ENCODE measurements at places on chromosomes 2 and 18.
A peak's percentile ranks its signal among the peaks of the same experiment; 100 is the strongest.

DNA sequence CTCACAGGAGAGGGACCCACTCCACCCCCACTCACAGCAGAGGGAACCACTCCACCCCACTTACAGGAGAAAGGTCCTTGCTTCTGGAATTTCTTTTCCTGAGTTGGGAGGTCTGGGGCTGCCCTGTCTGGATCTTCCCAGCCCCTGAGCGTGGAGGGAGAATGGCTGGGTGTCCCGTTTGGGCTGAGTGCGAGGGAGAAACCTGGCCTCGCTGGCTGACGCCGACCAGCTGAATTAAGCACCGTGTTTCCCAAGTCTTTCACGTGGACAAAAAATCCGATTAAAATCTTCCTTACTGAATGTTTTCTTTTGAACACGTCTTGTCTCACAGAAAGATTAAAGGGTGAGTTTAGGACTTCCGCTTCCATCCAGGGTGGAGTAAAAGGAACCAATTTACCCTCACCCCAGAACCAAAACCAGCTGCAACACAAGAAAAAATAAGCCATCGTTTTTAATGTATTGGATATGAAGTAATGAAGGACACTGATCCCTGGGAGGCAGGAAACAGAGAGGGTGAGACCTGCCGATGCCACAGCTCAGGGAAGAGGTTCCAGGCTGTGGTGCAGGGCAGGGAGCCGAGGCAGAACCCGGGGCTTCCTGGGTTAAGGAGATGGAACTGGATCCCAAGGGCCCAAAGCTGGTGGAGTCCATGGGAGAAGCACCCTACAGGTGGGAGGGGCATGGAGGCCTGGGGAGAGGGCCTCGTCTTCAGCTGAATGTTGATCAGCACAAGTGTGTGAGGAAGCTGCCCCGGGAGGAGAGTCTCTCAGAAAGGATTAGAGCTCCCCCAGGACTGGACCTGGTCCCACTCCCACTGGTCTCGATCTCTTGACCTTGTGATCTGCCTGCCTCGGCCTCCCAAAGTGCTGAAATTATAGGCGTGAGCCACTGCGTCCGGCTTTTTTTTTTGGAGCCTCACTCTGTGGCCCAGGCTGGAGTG, 60.3 kb downstream of the RTP5 start:
- H3K27ac ChIP-seq = no peak overlapping the region
- no peak overlapping the region for H3K4me3 ChIP-seq
- DNase-seq = no peak
- no peaks in the 10 kb centered on the region for H3K36me3 ChIP-seq
- peaks cover 10% of the 10 kb centered on the region for H3K4me1 ChIP-seq

DNA sequence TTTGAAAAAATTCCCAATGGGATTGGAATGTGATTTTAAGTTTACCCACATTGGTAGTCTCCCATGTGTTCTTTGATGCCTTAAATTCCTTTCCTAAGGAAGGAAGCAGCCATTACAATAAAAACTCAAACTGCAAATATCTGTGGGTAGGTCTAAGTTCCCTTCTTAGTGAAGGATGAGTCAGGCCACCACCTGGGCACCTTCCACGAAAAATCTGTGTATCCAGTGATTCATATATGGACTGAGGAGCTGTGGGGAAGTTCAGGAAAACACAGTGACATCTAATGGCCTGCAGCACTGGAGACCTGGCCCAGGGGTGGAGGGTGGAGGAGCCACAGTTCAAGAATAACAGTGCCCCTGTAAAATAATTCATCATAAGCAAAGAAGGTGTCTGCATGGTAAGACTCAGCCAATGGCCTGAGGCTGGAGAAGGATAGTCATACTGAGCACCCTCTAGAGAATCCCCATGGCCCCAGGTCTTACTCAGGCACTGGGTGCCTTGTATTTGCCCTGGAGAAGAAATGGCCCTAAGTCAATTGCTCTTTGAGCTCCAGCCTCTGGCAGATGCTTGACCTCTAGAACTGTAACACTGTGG, 248.6 kb downstream of the SP3 start:
- no peak overlapping the region for H3K4me3 ChIP-seq
- peaks cover 2% of the 10 kb centered on the region for H3K36me3 ChIP-seq
- no peak for DNase-seq
- no peaks in the 10 kb centered on the region for H3K4me1 ChIP-seq

GRCh38 chr18:72768681-72769229, 99.0 kb downstream of the NETO1 start:
- H3K27ac ChIP-seq = no peak overlapping the region
- no peaks in the 10 kb centered on the region for H3K27me3 ChIP-seq
- H3K4me3 ChIP-seq = no peak overlapping the region

GRCh38 chr18:42187611-42188380, 232.8 kb downstream of the PIK3C3 start:
- H3K4me3 ChIP-seq = no peak overlapping the region
- H3K27me3 ChIP-seq = no peaks in the 10 kb centered on the region
- H3K4me1 ChIP-seq = no peaks in the 10 kb centered on the region
- H3K36me3 ChIP-seq = no peaks in the 10 kb centered on the region
- DNase-seq = no peak

DNA sequence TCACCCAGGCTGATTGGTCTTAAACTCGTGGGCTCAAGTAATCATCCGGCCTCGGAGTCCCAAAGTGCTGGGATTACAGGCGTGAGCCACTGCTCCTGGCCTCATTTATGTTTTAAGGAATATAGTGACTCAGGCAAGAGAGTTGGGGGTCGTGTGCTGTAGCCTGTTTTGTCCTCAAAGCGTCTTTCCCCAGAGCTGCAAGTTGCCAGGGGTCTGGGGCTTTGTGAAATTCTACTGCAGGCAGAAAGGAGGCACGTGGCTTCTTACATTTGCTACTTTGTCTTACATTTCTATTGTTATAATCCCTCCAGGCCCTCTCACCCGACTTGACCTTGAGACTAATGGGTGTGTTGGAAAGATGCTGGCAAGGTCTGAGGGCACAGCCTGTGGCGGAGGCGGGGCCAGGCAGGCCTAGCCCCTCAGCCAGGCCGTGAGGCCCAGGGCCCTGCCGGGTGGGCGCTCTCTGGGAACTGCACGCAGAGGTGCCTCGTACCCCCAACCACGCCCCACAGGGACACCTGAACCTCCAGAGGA, 85.8 kb upstream of the NDUFV2 start:
- H3K4me3 ChIP-seq = no peak overlapping the region
- DNase-seq = no peak
- no peaks in the 10 kb centered on the region for H3K27me3 ChIP-seq
- no peaks in the 10 kb centered on the region for H3K36me3 ChIP-seq

- no peaks in the 10 kb centered on the region for H3K4me1 ChIP-seq
- no peak overlapping the region for H3K27ac ChIP-seq
- no peaks in the 10 kb centered on the region for H3K27me3 ChIP-seq
- DNase-seq = no peak
- H3K4me3 ChIP-seq = no peak overlapping the region
- H3K36me3 ChIP-seq = no peaks in the 10 kb centered on the region
Measured at GRCh38 chr18:53375621-53376020, 848.8 kb downstream of the MBD2 start.

DNA sequence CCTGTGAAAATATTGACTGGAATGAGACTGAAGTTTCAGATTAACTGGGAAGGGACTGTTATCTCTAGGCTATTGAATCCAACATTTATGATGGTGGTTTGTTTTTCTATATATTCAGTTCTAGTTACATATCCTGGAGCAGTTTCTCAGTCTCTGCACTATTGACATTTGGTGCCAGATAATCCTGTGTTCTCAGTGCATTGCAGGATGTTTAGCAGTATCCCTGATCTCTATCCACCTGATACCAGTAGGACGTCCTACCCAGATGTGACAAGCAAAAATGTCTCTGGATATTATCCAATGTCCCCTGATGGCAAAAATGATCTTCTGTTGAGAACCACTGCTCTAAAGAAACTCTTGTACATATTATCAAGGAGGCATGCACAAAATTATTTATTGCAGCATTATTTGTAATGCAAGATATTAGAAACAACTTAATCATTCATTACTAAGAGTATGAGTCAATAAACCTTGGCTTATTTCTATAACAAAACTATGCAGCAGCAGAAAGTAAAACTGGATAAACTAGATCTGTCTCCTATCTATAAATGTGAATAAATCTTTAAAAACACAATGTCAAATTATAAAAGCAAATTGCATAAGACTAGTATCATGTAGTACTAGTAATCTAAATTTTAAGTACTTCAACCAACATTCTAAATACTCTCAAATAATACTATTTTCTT, 369.3 kb upstream of the RND3 start:
- no peak for DNase-seq
- no peak overlapping the region for H3K27ac ChIP-seq
- no peaks in the 10 kb centered on the region for H3K27me3 ChIP-seq
- H3K4me3 ChIP-seq = no peak overlapping the region

DNA sequence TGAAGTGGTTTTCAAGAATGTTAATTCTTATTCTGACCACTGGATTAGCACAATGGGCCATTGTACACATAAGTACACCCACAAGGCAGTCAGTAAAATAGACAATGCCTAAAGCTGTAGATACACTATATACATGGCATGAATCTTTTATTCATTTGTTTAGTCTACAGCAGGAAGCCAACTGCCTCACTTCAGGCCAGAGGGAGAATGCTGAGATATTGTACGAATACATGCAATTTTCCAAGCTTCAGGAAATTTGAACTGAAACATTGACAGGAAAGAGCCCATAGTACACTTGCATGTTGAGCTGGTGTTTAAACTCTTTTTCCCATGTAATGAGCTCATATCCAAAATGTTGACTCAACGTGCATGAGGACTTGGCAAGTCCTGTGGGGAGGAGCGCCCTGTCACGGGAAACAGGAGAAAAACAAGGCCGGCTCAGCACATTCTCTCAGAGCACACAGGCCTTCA, 111.6 kb upstream of the CYP1B1 start:
- H3K4me3 ChIP-seq = no peak overlapping the region
- no peaks in the 10 kb centered on the region for H3K36me3 ChIP-seq
- peaks cover 9% of the 10 kb centered on the region for H3K27me3 ChIP-seq

GRCh38 chr2:197847651-197848401, 43.4 kb downstream of the PLCL1 start:
- H3K27ac ChIP-seq = peak overlapping the region; percentile 99
- no peaks in the 10 kb centered on the region for H3K27me3 ChIP-seq
- no peak for DNase-seq
- peak overlapping the region; percentile 33 for H3K4me3 ChIP-seq
- H3K36me3 ChIP-seq = peaks cover 3% of the 10 kb centered on the region
- peaks cover 47% of the 10 kb centered on the region for H3K4me1 ChIP-seq

DNA sequence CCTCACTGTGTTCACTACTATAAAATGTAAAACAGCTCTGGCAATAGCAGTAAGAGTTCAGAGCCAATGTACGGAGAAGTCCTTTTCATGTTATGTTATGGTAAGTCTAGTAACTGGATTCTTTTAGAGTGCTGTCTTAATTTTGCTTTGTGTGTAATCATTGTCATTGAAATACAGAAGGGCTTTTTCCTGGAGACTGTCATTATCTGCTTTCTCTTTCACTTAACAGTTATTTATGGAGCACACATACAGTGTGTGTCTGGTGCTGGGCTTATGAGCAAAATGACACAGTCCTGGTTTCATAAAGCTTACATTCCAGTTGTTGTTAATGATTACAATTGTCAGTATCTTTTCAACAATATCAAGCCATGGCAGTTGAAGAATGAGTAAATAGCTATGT, 95.5 kb downstream of the CCDC102B start:
- no peaks in the 10 kb centered on the region for H3K36me3 ChIP-seq
- no peak overlapping the region for H3K27ac ChIP-seq
- DNase-seq = no peak
- H3K4me1 ChIP-seq = peaks cover 2% of the 10 kb centered on the region

DNA sequence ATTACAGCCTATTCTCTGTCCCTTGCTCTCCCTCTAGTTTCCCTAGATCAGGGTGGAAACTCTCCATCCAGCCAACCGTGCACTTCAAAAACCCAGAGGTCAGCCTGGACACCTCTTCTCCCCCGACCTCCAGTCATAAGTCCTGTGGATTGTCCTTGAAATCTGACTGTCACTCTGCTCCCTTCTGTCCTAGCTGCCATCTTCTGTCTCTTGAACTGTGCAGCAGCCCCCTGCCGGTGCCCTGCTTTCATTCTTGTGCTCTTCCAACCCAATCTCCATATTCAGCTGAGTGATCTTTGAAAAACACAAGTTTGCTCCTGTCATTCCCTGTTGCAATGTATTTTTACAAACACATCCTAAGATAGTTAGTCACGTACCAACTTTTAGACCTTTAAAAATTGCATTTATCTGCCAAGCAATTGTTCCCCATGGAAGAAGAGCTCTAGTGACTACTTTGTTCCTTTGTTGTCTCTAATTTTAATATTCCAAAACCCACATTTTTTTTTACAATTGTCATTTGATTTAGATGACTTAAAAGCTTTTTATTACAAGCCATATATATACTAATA, 254.3 kb downstream of the CAMKMT start:
- H3K4me1 ChIP-seq = peaks cover 6% of the 10 kb centered on the region
- H3K27me3 ChIP-seq = no peaks in the 10 kb centered on the region
- no peak for DNase-seq
- no peaks in the 10 kb centered on the region for H3K36me3 ChIP-seq

DNA sequence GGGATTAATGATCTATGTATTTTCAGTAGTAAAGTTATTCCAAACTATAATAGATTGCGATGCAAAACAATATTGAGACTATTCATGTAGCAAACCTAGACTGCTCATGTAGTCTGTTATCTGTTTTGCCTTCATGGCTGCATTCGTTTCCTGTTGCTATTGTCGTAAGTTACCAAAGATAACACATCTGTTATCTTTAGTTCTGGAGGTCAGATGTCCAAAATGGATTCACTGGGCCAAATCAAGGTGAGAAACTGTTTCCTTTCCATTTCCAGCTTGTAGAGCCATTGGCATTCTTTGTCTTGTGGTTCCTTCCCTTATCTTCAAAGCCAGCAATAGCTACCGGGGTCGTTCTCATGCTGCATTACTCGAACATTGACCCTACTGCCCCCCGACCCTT, 20.9 kb downstream of the ITGAV start:
- no peak overlapping the region for H3K27ac ChIP-seq
- no peak for DNase-seq
- no peak overlapping the region for H3K4me3 ChIP-seq
- H3K4me1 ChIP-seq = peaks cover 2% of the 10 kb centered on the region
- no peaks in the 10 kb centered on the region for H3K27me3 ChIP-seq

- no peak overlapping the region for H3K27ac ChIP-seq
- no peak overlapping the region for H3K4me3 ChIP-seq
- no peaks in the 10 kb centered on the region for H3K4me1 ChIP-seq
- H3K27me3 ChIP-seq = peaks cover 41% of the 10 kb centered on the region
- H3K36me3 ChIP-seq = no peaks in the 10 kb centered on the region
- no peak for DNase-seq
Measured at GRCh38 chr2:19797871-19798270, 103.9 kb downstream of the TTC32 start.

DNA sequence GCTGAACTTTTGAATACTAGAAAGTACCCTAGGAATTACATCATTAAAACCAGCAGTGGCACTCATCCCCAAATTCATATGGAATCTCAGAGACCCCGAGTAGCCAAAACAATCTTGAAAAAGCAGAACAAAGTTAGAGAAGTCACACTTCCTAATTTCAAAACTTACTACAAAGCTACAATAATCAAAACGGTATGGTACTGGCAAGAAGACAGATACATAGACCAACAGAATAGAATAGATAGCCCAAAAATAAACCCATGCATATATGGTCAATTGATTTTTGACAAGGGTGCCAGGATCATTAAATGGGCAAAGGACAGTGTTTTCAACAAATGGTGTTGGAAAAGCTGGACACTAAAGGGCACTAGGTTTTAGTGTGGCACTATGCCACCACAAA, 176.0 kb upstream of the NDUFV2 start:
- H3K36me3 ChIP-seq = no peaks in the 10 kb centered on the region
- no peaks in the 10 kb centered on the region for H3K4me1 ChIP-seq
- H3K4me3 ChIP-seq = no peak overlapping the region
- no peaks in the 10 kb centered on the region for H3K27me3 ChIP-seq
- H3K27ac ChIP-seq = no peak overlapping the region

- H3K4me3 ChIP-seq = peak overlapping the region; percentile 7
- peaks cover 10% of the 10 kb centered on the region for H3K4me1 ChIP-seq
- no peaks in the 10 kb centered on the region for H3K27me3 ChIP-seq
- DNase-seq = no peak
- peaks cover 8% of the 10 kb centered on the region for H3K36me3 ChIP-seq
- H3K27ac ChIP-seq = peak overlapping the region; percentile 76
Measured at GRCh38 chr2:42336361-42336965, 24.6 kb downstream of the COX7A2L start.
